Chondrocyte (in vitro differentiated cells): ENCODE measurements at places on chromosomes 5 and 9. TPM values are rescaled to one million over a fixed set of nuclear protein-coding genes. Genes with fewer than 3 reads are reported as not detected.

Gene RNF38
- total RNA-seq, result 21.3 to 25.0 TPM (median 22.6 TPM) in 3 replicates

Gene ISOC1
- 6.4 to 7.4 TPM (median 7.1 TPM) in 3 replicates for total RNA-seq

Gene C5orf22
- 17.2 to 21.9 TPM (median 20.2 TPM) in 3 replicates for total RNA-seq

Gene NTNG2
- total RNA-seq, result 3.0 to 4.8 TPM (median 3.4 TPM) in 3 replicates

Gene SOWAHA
- total RNA-seq, result not detected in 3 replicates

GRCh38 chr5:105730982-105731381, 1939.8 kb downstream of the EFNA5 start:
- DNase-seq, result no peak
- peaks cover 8% of the 10 kb centered on the region for H3K4me1 ChIP-seq
- no peaks in the 10 kb centered on the region for H3K27me3 ChIP-seq
- H3K36me3 ChIP-seq, result no peaks in the 10 kb centered on the region
- no peak overlapping the region for H3K27ac ChIP-seq

DNA sequence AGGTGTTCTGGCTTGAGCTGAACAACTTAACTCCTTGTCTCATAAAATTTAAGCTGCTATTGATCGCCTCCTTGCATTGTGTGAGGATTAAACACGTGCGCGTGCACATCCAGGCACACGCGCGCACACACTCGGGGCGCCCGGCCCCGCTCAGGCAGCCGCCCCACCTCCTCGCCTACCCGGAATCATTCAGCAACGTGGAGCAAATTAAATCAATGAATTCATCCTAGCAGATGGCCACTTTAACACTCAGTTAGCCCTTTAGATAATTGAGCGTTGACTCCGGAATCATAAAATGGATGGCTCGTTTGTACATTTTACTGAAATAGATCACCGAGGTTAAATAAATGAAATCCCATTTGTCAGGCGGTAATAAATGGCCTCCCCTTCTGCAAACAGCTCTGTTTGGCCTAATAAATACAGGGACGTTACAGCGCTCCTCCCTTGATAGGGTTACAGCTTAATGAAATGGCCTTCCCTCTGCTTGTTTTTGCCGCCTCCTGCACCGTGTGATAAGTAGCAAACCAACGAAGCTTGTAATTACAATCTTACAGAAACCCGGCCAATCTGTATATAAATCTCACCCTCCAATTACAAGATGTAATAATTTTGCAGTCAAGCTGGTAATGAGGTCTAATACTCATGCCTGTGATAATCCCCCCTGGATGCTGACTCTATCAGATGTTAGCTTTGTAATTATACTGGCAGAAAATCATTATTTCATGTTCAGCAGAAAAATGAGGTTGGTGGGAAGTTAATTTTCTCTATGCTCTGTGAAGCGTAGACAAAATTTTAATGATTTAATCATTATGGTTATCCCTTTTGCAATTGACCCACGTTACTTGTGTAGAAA, 229.7 kb upstream of the IRX4 start:
- no peak overlapping the region for H3K4me3 ChIP-seq
- no peak overlapping the region for H3K27ac ChIP-seq
- DNase-seq, result no peak
- H3K36me3 ChIP-seq, result no peaks in the 10 kb centered on the region
- H3K27me3 ChIP-seq, result no peaks in the 10 kb centered on the region

DNA sequence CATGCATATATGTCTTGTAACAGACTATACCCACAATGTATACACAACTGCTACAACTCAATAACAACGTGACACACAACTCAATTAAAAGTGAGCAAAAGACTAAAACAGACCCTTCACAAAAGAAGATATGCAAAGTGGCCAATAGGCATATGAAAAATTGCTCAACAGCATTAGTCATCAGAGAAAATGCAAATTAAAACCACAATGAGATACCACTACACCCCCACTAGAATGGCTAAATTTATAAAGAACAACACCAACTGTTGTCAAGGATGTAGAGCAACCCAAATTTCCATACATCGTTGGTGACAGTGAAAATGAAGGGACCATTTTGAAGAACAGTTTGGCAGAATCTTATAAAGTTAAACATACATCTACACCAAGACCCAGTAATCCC, 38.9 kb downstream of the GABRB2 start:
- H3K4me1 ChIP-seq, result no peaks in the 10 kb centered on the region
- no peak overlapping the region for H3K27ac ChIP-seq
- DNase-seq, result no peak
- no peak overlapping the region for H3K4me3 ChIP-seq

GRCh38 chr5:148827723-148828122, 1.3 kb downstream of the ADRB2 start:
- H3K27me3 ChIP-seq, result peaks cover 4% of the 10 kb centered on the region
- DNase-seq, result no peak
- no peaks in the 10 kb centered on the region for H3K36me3 ChIP-seq
- no peak overlapping the region for H3K27ac ChIP-seq
- peak overlapping the region; percentile 37 for H3K4me3 ChIP-seq

DNA sequence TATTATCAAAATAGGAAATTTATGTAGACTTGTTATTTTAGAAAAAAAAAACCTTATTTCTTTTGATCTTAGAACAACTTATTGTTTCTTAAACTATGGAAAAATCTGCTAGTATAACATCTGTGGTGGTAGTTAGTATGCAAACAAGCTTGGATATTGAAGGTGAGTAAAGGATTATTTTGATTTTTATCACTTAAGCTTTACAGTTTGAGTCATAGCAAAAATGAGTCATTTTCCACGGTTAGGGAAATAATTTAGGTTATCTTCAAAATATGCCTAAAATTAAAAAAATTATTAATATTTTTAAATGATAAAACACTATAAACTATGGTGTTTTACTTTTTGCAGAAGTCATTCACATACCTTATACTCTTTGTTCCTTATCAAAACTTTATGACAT, 107.2 kb upstream of the DHFR start:
- no peak overlapping the region for H3K4me3 ChIP-seq
- H3K27me3 ChIP-seq, result no peaks in the 10 kb centered on the region
- peaks cover 7% of the 10 kb centered on the region for H3K4me1 ChIP-seq
- H3K36me3 ChIP-seq, result peaks cover 4% of the 10 kb centered on the region
- DNase-seq, result no peak

DNA sequence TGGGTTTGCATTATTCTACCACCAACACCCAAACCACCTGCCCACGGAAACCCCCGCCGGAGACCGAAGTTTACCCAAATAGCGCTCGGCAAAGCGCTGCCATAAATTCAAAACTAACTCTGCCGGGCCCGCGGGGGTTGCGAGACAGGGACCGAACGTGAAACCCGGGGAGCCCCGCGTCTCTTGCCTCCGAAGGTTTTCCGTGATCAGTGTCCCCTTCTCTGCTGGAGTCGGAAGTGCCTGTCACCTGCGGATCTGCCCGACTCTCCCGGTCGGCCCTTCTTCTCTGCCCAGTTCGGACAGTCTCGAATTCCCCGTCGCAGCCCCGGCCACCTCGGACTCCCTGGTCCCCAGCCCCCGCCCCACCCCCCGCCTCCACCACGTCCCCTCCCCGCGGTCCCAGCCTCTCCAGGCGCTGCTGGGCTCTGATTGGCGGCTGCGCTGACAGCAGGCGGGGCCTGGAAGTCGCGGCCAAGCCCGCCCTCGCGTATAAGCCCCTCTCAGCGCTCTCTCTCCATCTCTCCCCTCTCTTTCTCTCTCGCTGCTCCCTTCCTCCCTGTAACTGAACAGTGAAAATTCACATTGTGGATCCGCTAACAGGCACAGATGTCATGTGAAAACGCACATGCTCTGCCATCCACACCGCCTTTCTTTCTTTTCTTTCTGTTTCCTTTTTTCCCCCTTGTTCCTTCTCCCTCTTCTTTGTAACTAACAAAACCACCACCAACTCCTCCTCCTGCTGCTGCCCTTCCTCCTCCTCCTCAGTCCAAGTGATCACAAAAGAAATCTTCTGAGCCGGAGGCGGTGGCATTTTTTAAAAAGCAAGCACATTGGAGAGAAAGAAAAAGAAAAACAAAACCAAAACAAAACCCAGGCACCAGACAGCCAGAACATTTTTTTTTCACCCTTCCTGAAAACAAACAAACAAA, at the start of gene RORB:
Gene RORB, plus strand, starts transcription at position 517 of the 929 bp plus-strand sequence. CDS start 642 bp downstream, outside the sequence.
- H3K4me3 ChIP-seq, result peak within 1 kb of the TSS; percentile 84
- peaks cover 3% of the 10 kb centered on the region for H3K36me3 ChIP-seq
- DNase-seq, result peak; percentile 60
- peaks cover 69% of the 10 kb centered on the region for H3K27me3 ChIP-seq

GRCh38 chr5:176162888-176163287, 75.3 kb upstream of the SIMC1 start:
- H3K27ac ChIP-seq, result no peak overlapping the region
- no peak for DNase-seq
- peaks cover 61% of the 10 kb centered on the region for H3K27me3 ChIP-seq
- H3K4me3 ChIP-seq, result no peak overlapping the region
- peaks cover 4% of the 10 kb centered on the region for H3K4me1 ChIP-seq

DNA sequence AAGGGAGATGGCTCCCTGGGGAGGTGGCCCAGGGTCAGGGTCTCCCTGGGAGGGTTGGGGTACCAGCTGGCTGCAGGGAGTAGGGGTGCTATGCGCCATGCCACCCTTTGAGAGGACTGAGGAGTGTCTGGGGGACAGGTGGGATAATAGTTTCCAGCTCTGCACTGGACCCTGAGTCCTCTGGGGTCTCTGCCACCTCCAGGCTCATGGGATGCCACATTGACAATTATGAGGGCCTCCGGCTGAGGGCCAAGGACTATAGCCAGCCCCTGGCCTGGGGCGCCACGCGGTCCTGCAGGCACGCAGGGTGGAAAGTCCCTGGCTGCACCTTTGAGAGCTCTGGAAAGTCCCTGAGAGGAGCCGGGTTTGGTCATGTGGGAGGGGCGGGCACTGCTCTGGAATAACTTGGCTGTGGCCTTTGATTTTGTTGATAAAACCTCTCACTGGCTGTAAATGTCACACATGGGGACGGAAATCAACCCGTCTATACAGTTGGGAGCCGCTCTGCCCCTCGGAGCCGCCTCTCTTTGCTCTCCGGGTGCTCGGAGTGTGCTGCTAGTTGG, 16.0 kb downstream of the TRAF2 start:
- H3K36me3 ChIP-seq, result peaks cover 10% of the 10 kb centered on the region
- H3K4me1 ChIP-seq, result peaks cover 16% of the 10 kb centered on the region
- H3K27ac ChIP-seq, result peak overlapping the region; percentile 19
- no peaks in the 10 kb centered on the region for H3K27me3 ChIP-seq
- no peak for DNase-seq

GRCh38 chr9:3887221-3887653, 361.4 kb upstream of the RFX3 start:
- H3K27ac ChIP-seq, result no peak overlapping the region
- no peaks in the 10 kb centered on the region for H3K27me3 ChIP-seq
- peaks cover 10% of the 10 kb centered on the region for H3K36me3 ChIP-seq
- no peak overlapping the region for H3K4me3 ChIP-seq
- peaks cover 6% of the 10 kb centered on the region for H3K4me1 ChIP-seq

DNA sequence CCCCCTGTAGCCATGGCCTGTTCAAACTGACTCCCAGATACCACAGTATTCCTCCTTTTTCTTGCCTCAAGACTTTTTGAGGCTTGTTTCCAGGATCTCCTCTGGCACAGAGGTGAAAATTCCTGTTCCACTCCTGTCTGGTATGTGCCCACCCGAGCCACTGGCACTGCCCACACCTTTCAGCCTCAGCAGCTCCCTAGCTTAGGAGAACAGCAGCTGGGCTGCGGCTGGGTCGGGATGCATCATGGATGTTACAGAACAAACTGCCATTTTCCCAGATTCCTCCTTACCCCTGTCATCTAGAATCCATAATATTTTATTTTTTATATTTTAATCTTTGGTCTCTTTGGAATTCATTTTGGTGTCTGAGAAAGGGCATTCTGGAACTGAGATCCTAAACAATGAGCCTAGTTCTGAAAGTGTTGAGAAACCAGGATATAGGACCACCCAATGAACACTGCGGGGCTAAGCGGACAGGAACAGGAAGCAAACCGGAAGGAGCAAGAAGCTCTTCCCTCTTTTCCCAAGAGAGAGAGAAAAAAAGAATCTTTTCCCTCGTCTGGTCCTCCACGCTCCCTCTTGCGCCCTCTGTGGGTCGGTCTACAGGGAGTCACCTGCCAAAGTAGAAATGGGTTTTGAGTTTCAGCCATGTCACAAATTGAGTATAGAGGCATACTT, 12.5 kb downstream of the OR2S2 start:
- peak overlapping the region; percentile 47 for H3K4me3 ChIP-seq
- peak overlapping the region; percentile 49 for H3K27ac ChIP-seq
- DNase-seq, result no peak
- no peaks in the 10 kb centered on the region for H3K36me3 ChIP-seq
- no peaks in the 10 kb centered on the region for H3K27me3 ChIP-seq

DNA sequence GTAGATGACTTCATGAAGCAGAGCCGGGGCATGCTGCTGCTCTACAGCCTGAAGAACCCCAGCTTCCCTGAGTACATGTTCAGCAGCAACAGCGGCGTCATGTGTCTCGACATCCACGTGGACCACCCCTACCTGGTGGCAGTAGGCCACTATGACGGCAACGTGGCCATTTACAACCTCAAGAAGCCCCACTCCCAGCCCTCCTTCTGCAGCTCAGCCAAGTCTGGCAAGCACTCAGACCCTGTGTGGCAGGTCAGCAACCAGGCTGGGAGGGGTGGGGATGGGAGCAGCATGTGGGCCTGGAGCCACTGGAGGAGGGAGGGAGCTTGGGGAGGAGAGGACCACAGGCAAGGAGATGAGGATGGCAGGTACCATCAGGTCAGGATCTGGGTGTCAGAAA, 16.2 kb downstream of the ENHO start:
- peaks cover 32% of the 10 kb centered on the region for H3K27me3 ChIP-seq
- no peak overlapping the region for H3K27ac ChIP-seq
- H3K4me1 ChIP-seq, result peaks cover 19% of the 10 kb centered on the region
- DNase-seq, result no peak

GRCh38 chr9:91162784-91163443, 198.8 kb downstream of the AUH start:
- H3K4me1 ChIP-seq, result peaks cover 51% of the 10 kb centered on the region
- no peaks in the 10 kb centered on the region for H3K36me3 ChIP-seq
- DNase-seq, result no peak
- H3K27me3 ChIP-seq, result no peaks in the 10 kb centered on the region
- H3K4me3 ChIP-seq, result no peak overlapping the region

- H3K4me1 ChIP-seq, result peaks cover 82% of the 10 kb centered on the region
- H3K4me3 ChIP-seq, result no peak overlapping the region
- no peaks in the 10 kb centered on the region for H3K27me3 ChIP-seq
These were observed 18.8 kb downstream of the MAP1B start for GRCh38 chr5:72125941-72126620.

DNA sequence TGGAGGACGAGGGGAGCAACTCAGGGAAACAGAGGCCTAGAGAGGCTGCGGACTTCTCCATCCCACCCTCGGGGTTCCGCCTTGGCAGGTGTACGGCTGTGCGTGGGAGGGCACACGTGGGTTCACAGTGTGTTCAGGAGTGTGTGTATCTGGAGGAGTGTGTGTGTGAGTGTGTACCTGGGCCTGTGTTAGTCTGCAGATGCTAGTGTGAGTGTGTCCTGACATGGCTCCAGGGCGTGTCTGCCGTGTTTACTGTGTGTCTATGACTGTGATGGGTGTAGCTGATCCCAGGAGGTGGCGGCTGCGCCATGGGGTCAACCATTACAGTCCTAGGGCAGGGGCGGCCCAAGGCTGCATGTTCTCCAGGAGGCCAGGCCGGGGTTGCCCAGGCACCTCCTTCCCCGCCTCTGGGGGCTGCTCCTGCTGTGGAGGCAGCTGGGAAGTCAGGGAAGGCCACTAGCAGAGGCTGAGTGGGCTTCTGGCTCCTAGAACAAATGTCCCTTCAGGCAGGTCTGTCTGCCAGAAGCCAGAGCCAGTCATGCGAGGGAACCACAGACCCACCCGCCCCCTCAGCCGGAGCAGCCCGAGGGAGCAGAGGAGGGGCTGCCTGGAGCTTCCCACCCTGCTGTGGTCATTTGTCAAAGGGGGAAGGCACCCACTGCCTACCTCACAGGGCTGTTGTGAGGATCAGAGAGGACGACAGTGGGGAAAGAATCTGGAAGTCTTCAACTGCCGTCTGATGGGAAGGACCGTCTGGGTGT, 21.4 kb downstream of the CRB2 start:
- no peak overlapping the region for H3K27ac ChIP-seq
- no peaks in the 10 kb centered on the region for H3K36me3 ChIP-seq
- no peak overlapping the region for H3K4me3 ChIP-seq
- no peak for DNase-seq
- peaks cover 20% of the 10 kb centered on the region for H3K4me1 ChIP-seq
- H3K27me3 ChIP-seq, result peaks cover 4% of the 10 kb centered on the region
